ENCODE measurements at places on chromosomes 12 and 14.

DNA sequence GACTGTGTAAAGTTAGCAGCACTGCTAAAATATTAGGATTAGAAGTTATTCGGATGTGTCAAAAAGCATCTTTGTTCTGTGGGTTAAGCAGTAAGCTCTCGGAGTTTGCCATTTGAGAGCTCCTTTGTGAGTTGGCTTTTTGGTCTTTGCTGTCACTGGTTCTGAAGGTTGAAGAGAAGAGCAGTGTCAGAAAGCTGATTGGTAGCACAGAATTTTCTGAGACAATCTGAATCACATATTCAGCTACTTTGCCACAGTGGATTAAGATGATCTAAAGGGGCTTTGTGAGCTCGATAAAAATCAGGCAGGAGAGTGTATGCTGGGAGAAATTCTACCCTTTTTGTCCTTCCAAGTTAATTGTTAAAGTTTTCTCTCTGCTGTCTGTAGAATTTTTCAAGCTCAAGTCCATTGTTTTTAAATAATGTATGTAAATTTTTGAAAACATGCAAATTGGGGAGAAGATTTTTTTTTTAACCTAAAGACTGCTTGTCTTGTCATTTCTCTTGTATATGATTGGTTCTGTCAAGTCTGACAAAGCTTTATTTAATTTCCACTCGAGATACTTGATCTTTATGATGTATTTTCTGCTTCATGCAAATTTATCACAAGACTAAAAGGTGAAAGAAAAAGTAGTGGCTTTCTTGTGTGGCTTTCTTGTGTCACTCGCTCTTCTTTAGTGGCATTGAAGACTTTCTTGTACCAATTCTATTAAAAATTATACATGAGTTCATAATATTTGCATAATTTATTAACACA lies 307.3 kb downstream of the EGLN3 start:
- DNase-seq, result no peak

DNA sequence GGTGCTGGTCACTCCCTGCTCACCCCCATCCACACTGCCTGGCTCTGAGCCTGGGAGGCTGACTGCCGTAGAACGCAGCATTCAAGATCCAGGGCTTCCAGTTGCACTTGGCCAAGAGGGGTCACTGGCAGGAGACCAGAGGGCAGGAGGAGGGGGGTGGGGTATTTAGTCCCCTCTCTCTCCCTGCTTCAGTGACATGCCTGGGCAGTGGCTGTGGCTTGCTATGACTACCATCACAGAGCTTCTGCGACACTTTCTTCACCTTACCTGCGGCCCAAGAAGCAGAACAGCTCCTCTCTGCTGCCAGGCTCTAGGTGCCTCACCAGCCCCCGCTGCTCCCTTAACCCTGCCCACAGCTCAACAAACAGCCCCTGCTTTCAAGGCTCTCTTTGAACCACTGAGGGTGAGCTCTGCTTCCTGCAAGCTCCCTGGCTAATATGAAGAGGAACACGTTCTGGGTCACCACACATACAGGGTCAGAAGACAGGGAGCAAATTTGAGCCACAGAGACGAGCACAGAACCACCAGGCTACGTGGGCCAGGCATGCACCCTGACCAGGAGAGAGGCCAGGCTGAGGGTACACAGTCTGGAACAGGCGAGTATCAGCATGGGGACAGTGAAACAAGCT lies 55.7 kb downstream of the ITPK1 start:
- DNase-seq, result no peak

DNA sequence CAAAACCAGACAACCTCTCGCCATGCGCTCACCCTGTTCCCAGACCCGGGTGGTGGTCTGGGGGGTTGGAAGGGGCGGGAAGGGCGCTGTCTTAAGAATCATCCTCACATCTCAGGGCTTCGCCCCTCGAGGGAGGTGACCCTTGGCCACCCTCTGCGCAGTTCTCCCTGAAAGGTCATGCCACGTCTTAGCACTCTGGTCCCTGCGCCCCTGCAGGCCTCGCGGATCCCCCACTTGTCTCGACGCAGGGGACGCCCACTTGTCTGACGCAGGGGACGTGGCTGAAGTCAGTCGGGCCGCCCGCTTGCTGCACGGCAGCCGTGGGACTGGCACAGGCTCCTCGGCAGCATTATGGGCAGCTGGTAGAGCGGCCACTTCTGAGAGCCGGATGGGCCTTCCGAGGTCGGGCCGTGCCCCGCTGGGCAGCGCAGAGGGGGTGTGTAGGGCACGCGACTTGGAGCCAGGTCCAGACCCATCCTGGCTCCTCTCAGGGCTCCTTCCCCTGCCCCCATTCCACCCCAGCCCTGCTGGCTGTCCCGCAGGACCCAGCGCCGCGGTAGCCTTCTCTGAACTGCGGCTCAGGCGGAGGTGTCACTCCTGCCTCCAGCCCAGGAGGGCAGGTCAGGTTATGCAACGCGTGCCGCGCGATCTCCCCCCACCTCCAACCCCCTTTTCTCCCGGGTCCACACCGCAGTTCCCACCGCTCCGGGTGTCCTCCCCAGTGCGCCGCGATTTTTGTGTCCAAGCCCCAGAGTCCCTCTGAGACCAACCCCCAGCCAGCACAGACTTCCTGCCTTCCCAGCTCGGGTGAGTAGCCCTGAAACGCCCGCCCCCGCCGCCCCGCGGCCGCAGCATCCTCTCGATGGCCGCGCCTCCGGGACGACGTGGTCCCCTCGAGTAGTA lies 40.9 kb upstream of the CAPRIN2 start:
- DNase-seq, result no peak

GRCh38 chr14:55980970-55981369 lies 137.2 kb upstream of the PELI2 start:
- no peak for DNase-seq

GRCh38 chr12:33370318-33370717 lies 69.3 kb downstream of the SYT10 start:
- DNase-seq, result no peak

GRCh38 chr12:32542428-32543229 lies 136.5 kb upstream of the DNM1L start:
- no peak for DNase-seq

- no peak for DNase-seq
Measured at GRCh38 chr12:114420944-114421335, 15.0 kb upstream of the TBX5 start.

DNA sequence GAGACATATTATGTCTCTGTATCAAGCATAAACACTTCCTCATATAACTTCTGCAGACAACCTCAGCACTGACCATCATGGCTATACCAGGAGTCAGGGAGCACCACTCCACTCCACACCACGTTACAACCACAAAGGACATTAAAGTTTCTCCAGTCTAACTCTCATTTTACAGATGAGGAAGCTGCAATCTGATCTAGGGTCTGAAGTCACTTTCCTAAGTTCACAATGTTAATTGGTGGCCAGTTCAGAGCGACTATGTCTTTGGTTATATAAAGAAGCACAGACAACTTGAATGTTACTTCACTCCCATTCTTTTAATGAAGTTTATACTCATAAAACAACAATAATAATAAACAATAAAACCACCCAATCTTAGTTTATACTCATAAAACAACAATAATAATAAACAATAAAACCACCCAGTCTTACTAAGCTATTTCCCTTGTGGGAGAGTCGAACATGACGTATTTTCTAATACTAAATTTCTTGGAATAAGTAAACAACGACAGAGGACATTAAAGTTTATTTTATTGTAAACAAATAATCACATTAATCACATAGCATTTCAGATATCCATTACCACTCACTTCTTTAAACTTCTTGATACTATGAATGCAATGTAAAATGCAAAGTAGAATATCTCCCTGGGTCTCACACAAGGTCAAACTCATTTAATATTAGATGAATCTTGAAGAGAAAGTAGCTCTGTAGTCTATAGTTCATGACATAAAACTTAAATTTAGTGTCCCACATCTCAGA lies 72.4 kb upstream of the SSTR1 start:
- no peak for DNase-seq

DNA sequence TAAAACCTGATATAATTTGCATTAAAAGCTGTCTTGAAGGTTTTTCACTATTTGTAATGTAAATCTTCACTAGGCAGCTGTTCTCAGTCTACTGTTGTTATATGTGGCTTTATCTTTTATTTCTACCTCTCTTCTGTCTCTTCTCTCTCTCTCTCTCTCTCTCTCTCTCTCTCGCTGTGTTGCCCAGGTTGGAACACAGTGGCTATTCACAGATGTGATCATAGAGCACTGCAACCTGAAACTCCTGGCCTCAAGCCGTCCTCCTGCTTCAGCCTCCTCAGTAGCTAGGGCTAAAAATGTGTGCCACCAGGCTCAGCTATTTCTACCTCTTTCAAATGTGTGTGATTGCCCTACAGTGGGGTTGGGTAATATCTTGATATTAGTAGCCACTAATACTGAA lies 21.1 kb downstream of the FUT8 start:
- no peak for DNase-seq

DNA sequence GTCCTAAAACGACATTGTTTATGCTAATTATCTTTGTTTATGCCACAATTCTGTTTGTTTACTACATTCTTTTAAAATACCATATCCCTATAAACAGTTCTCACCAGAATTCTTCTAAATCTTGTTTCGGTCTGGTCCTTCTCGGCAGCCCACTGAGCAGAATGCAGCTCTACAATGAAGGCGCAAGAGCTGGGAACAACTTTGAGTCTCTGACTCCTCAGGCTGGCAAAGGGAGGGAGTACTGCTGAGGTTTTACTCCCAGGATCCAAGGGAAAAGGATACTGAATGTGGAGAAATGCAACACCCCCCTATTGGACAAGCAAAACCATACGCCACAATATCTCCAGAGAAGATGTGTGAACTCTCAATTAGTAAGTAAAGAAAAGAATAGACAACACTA lies 5.4 kb downstream of the SOX5 start:
- DNase-seq, result no peak

DNA sequence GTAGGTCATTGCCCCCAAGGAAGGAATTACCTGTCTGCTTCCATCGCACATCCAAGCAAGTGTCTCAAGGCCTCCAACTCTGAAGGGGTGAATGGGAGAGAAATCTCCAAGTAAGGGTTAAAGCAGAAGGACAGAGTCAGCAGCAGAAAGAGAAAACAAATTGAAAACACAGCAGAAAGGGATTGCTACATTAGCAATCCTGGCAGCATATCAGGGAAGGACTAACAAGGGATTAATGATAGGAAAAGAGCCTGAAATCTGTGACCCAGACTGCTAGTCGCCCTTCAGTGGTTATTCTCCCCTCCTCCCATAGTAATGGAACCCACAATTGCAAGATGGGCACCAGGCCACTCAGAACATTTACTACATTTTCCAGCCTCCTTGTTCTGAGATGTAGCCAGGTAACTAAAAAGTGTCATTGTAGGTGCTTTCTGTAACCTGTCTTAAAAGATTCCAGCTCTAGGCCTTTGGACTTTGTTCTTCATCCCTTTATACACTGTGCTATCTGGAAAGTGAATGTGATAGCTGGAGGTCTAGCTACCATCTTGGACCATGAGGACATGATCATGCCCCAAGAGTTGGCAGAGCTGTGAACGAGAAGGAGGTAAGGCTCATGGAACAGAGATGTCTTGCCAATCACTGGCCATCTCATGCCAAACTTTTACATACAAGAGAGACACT lies 36.0 kb downstream of the MAP3K9 start:
- DNase-seq, result no peak

DNA sequence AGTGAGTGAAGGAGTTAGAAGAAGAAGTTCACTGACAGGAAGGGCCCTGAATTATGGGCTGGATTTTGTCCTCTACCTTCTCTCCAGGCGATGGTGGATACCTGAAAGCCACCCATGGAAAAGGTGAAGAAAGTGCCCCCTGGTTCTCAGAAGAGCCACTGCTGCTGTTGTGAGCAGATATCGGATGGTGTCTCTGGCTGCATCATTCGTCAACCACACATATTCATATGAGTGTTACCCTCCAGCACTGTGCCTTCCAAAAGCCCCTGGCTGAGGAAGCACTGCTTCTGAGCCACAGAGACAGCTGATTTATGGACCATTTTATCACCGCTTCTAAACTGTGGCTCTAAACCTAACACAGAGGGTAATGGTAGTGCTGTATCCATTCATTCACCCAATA lies 2.0 kb upstream of the ACTN1 start:
- DNase-seq, result no peak

- no peak for DNase-seq
Measured at GRCh38 chr12:63351370-63351769, 200.4 kb upstream of the AVPR1A start.

- DNase-seq, result no peak
Measured at GRCh38 chr12:38159092-38159551, 157.5 kb upstream of the ALG10B start.

- DNase-seq, result no peak
Measured at GRCh38 chr12:55061024-55061423, 41.2 kb downstream of the NEUROD4 start.

DNA sequence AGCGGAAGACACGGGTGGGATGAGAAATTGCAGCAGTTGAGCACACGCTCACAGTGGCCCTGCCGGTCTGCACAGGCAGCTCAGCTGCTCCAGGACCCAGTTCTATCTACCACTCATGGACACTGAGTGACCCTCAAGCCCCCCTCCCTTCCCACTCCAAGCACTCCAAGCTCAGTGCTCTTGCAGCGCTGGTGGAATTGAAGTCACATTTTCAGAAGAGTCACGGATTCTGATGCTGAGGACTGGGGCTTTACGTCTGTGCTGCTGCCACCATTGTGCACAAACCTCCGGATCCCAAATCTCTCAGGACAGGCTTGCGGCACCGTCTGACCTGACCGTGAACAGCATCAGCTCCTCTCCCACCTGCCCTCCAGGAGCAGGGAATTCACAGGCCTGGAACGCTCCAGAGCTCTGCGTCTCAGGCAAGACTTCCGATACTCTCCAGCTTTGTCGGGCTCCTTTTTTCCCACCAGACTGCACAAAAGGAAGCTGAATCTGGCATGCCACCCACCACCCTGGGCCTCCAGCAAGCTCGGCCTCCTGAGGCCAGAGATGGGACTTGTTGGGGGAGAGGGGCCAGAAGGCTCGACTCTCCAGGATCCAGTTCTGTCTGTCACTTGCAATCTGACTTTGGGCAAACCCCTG lies 213.1 kb upstream of the RTL1 start:
- no peak for DNase-seq

GRCh38 chr12:12872934-12873275 lies 18.5 kb upstream of the GPRC5A start:
- no peak for DNase-seq

DNA sequence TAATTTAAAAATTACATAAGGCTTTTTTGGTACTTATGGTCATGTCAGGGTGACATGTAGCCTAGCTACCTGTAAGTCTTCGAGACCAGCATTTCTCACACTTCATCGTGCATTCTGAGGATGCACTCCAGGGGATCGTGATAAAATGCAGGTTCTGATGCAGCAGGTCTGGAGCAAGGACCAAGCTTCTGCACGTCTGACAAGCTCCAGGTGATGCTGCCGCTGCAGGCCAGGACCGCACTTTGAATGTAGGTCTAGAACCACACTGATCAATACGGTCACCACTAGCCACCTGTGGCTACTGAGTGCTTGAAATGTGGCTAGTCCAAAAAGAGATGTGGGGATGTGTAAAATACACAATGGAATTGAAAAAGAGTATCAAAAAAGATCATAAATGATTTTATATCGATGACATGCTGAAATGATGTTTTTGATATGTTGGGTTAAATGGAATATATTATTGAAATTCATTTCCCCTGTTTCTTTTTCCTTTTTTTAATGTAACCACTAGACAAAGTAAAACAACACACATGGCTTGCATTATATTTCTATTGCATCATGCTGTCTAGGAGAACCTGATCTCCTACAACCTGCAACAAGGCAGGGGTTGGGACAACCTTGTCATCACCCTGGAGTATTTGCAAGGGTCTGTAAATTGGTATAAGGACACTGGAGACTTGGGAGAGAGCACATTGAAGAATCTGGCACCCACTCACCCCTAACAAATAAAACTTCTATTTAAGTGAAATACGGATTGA lies 142.4 kb downstream of the DPF3 start:
- no peak for DNase-seq

GRCh38 chr12:118337194-118337838 lies 35.4 kb downstream of the TAOK3 start:
- DNase-seq, result no peak

- DNase-seq, result no peak
Measured at GRCh38 chr14:104007121-104007520, 64.8 kb upstream of the RD3L start.

Data from bone marrow (tissue), 2 donors.